Fibroblast of the aortic adventitia (primary cell): ENCODE measurements at places on chromosomes 7 and 10.
A peak's percentile ranks its signal among the peaks of the same experiment; 100 is the strongest.

DNA sequence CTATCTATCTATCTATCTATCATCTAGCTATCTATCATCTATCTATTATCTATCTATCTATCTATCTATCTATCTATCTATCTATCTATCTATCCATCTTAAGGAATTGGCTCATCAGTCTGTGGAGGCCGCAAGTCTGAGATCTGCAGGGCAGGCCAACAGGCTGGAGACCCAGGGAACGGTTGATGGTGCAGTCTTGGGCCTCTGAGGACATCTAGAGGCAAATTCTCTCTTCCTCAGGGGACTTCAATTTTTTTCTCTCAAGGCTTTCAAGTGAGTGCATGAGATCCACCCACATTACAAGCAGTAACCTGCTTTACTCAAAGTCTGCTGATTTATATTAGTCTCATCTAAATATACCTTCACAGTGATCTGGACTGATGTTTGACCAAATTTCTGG lies 197.0 kb downstream of the GLRX3 start:
- no peak for DNase-seq

- DNase-seq, result no peak
Measured at GRCh38 chr10:3014968-3015367, 52.4 kb upstream of the PFKP start.

DNA sequence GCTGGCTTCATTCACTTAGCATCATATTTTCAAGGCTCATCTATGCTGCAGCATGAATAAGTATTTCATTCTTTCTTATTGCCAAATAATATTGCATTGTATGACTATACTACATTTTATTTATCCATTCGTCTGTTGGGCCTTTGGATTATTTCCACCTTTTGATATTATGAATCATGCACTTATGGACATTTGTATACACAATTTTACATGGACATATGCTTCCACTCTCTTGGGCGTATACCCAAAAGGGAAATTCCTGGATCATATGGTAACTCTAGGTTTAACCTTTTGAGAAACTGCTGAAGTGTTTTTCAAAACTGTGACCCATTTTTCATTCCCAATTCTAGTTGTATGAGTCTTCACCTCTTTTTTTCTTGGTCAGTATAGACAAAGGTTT lies 80.3 kb upstream of the GNAI1 start:
- DNase-seq, result peak; percentile 84

DNA sequence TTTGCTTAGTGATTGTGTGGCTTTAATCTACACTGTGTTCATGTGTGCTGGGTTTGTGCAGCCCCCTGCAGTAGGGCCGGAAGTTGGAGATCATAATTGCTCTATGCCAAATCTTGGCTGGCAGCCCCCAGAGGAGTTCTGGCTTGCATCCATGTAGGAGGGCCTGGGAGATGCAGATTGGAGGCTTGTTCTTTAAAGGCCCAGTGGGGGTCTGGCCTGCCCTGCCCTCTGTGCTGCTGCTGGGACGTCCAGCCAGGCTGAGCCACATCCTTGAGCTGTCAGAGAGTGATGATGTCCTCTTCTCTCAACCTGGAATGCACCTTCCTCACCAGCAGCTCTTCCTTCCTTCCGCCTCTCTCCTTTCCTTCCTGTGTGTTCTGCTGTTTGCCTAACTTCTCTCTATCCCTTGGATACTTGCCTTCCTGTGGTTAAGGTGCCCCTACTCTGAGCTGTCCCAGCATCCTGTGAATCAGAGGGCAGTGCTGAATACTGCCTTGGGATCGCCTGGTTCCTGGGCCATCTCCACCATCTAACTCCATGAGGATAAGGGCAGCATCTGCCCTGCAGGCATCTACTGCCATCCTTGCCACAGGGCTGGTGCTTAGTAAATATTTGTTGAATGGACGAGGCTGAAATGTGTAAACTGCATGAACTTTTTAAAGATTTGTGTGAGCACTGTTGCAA lies 30.2 kb downstream of the DOCK1 start:
- no peak for DNase-seq

DNA sequence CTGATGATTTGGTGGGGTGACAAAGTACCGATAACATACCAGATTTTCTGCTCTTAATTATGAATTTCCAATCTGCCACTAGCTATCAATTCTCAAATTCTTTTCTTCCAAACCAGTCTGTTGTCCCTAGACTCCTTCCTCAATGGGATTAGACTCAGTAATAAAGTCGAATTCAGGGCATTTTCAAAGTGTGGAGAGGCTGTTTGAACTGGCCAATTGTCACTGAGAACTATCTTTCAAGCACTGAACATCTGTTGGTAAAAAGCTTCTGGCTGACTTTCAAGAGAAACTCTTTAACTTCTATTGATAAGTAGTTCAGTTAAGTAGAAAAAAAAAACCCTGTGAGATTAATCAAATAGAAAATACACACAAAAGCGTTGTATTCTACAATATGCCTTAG lies 108.9 kb downstream of the SAMD9 start:
- DNase-seq, result no peak

GRCh38 chr10:94361171-94361794 lies 1.5 kb downstream of the NOC3L start:
- peak; percentile 42 for DNase-seq
